ENCODE measurements at places on chromosomes 13 and 19. TPM values are rescaled to one million over a fixed set of nuclear protein-coding genes. Genes with fewer than 3 reads are reported as not detected.

The OR4F17 gene
- not detected for total RNA-seq

The NLRP5 gene
- total RNA-seq = not detected

The KCNC3 gene
- not detected for total RNA-seq

The CYP2F1 gene
- 1.6 TPM for total RNA-seq

The EID2 gene
- total RNA-seq = 6.0 TPM

The TEX26 gene
- not detected for total RNA-seq

The MPV17L2 gene
- 13.7 TPM for total RNA-seq

The SERPINE3 gene
- total RNA-seq = not detected

The ZNF813 gene
- total RNA-seq = 1.2 TPM

The SYCN gene
- not detected for total RNA-seq

- no peak for DNase-seq
Observed at GRCh38 chr13:79479882-79480281, 1.1 kb upstream of the NDFIP2 start.

DNA sequence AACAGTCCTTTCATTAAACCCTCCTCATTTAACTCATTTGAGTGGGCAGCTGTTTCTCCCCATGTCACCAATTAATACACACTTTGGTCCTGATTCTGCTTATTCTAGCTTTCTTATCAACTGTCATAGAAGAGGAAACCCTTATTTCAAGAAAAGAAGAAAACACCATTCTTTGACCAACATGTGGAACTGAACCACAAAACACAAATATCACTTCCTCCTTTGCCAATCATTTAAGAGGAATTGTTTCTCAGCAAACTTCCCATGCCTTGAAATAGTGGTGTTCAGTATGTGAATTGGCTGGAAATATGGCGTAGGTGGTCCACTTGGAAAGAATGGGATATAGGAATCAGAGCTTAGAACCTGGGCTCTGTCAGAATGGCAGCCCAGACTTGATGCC lies 20.4 kb downstream of the MBD3L2B start:
- no peak for DNase-seq

DNA sequence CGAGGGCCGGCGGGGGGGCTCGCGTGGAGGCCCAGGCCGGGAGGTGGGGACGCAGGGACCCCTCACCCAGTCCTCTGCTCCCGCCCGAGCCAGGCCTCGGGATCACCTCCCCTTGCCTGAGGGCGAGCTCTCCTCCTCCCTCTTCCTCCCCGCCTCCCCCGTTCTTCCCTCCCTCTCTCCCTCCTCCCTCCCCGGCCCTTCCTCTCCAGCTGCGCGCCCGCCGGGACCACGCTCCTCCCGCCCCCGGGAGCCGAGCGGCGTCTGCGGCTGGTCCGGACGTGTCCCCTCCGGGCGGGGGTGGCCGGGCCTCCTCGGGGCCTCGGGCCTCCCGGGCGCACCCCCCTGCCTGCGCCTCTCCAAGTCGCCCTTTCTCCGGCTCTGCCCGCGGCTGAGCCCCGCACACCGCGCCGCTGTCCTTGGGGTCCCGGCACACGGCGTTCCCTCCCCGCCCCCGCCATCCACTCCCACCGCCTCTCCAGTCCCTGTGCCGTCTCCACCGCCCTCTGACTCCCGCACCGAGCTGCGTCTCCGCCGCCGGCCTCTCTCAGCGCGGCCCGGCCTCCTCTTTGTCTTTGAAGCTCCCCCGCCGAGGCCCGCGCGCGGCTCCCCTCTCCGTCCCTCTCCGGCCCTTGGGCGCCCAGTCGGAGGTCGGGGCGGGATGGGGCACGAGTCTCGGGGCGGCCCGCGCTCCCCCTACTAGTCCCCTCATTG lies 5.7 kb downstream of the SOX1 start:
- no peak for DNase-seq

GRCh38 chr19:51026554-51026831 lies at the start of gene KLK11:
KLK11 (minus strand) TSS chr19:51026616; CDS start chr19:51025631, 985 bp downstream.
- no peak for DNase-seq

DNA sequence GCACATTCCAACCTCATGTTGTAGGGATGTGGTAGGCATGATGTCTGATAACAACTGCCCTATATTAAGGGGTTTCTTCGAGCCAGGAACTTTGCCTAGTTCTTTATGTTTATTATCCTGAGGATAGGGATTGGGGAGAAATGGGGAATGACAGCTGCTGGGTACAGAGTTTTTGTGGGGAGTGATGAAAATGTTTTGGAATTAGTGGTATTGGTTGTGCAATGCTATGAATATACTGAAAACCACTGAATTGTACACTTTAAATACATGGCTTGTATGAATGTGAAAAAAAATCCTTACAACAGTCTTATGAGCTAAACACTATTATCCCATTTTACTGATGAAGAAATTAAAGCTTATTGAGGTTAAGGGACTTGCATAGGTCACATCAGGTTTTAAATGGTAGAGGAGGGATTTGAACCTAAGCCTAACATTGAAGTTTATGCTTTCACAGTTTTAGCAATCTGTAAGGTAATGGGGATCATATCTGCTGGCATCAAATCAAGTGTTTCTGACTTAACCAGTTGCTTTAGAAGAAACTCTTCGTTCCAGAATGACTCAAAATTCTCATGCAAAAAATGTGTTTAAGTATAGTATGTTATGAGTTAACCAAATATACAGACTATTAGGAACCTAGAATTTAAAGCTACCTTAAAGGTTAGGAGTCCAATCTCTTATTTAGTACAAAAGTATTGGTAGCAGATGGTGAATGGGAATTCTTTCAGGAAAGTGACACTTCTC lies 61.4 kb downstream of the ERCC5 start:
- no peak for DNase-seq

DNA sequence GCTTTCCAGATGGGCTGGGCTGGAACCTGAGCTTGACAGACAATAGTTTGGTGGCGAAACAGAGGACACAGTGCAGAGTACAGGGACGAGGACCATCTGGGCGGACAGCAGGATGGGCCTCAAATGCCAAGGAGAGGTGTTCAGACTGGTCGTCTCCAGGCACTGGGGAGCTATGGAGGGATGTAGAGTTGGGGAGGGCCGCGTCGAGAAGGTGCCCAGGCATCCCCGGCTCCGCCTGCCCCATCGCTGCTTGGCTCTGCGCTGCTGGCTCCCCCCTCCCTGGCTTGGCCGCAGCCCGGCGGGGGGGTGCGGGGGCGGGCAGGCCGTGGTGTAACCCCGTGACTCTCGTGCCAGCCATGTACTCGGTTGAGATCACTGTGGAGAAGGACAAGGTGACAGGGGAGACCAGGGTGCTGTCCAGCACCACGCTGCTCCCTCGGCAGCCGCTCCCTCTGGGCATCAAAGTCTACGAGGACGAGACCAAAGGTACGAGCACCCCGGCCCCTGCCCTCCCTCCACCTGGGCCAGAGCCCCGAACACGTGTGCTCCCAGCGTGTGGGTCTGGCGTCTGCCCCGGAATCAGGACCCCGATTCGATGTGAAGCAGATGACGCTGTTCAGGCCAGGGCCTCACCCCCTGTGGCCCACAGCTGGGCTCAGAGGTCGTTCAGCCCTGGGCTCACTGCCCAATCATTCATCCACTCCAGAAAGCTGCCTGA lies 10.8 kb upstream of the MISP start:
- no peak for DNase-seq

DNA sequence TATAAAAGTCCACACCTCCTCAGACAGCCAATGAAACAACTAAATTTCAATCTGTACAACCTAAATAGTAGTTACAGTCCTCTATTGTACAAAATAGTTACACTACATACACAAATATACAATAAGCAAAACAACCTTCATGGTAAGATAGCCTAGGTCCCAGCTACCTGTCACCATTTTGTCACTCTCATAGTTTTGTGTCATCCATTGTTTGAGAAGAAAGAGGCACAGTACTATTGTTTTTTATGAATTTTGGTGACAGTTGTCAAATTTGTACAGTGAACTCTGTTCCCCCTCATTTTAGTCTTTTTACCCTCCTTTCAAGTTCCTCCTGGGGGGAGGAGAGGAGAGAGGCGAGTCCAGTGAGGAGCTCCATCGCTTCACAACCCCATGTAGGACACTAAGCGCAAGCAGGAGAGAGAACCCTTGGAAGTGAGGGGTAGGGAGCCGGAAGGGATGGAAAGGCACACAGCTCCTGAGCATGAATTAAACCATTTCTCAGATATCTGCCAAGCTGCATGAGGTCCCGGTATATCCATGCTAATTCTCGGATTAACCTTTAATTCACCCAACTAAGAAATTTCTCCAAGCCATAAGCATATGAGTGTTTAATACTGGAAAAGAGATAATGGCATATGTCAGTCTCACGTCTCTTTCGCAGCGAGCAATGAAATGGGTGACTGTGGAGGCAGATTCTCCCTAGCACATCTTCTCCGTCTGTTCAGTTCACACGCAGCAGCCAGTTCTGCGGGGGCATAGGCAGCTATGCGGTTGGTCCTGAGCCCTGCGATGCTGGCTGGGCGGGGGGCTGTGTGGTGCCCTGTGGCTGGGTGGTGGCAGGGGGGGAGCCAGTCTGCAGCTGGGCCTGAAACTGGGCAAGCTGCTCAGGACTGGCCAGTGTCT lies 60.5 kb downstream of the SERP2 start:
- no peak for DNase-seq

GRCh38 chr19:43957891-43958290 lies 6.9 kb downstream of the ZNF221 start:
- DNase-seq = no peak

- no peak for DNase-seq
Observed at GRCh38 chr19:53537121-53537520, 824 bp upstream of the ZNF331 start.

DNA sequence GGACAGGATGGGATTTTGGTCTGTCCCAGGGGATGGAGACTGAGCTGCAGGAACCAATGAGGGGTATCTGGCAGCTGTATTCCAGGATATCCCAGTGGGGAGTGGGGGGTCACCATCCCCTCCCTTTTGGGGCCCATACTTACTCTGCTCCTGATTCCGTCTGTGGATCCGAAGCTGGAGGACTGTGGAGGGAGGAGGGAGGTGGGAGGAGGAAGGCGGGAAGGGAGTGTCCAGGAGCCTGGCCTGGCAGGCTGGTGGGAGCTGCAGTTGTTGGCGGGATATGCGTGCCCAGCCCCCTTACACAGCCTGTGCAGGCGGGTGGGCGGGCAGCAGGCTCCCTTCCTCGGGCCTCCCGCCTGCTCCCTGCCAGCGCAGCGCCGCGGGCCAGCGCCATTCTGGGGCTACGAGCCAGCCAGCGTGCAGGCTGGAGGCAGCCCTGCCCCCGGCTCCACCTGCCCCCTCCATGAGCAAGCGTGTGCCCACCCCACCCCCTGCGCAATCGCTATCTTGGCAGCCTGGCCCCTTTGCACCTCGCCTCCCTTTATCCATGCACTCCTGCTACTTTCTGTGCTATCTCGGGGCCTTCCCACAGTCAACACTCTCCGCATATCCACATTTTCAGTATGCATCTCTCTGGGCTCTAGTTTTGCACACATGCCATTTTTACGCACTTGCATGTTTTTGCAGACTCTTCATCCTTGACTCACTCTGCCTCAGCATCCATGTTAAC lies 2.8 kb downstream of the MAMSTR start:
- DNase-seq = no peak

DNA sequence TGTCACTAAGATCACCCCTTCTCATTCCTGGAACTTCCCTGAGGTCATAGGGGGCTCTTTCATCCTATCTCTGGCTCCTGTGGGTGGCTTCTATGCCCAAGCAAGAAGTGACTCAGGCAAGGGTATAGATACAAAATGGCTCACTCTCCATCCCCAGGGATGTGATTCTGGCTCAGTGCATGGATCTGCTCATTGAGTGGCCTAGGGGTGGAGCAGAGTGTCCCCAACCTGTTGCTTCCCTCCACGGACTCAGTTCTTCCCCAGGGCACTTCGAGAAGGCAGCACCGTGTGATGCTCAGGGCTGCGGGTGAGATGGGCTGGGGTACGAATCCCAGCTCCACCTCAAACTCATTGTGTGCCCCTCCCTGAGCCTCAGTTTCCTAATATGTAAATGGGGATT lies 136.4 kb downstream of the PTPRS start:
- no peak for DNase-seq

DNA sequence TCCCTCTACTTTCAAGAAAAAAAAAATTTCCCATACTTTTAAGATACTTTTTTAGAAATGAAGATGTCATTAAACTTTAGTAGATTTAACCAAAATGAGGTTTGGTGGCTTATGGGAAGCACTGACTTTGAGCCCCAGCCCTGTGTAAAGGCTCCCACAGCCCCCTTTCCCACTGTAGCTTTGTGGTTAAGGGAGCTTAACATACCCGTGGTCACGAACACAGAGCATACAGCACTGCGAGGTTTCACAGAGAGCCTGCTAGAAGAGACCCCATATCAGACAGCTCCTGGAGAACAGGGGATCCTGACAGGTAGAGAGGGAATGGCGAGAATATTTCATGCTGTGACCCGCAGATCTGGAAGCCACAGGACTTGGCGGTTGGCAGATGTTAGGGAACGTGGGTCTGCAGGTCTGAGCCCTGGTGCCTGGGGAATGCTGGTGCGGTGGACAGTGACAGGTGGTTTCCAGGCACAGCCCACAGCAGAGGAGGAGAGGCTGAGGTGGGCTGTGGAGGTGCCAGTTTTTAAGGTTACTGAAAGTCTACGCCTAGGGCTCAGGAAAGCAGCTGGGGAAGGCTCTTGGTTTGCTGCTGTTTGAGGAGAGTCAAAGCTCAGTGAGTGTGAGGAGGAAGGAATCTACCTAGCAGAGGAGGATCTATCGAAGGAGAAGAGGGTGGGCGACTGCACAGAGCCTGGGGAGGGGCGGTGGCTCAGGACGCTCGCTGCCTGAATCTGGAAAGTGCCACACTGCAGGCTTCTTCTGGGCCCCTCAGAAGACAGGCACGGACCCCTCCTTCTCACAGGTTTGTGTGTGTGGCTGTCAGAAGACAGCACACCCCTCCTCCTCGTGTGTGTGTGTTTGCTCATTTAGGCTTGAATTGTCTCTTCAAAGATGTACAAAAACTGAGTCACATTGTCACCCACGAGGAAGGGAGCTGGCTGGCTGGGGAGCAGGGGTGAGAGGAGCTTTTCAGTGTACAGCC lies 49.9 kb downstream of the SLC7A9 start:
- no peak for DNase-seq

GRCh38 chr13:39054112-39054511 lies 15.9 kb downstream of the NHLRC3 start:
- no peak for DNase-seq

DNA sequence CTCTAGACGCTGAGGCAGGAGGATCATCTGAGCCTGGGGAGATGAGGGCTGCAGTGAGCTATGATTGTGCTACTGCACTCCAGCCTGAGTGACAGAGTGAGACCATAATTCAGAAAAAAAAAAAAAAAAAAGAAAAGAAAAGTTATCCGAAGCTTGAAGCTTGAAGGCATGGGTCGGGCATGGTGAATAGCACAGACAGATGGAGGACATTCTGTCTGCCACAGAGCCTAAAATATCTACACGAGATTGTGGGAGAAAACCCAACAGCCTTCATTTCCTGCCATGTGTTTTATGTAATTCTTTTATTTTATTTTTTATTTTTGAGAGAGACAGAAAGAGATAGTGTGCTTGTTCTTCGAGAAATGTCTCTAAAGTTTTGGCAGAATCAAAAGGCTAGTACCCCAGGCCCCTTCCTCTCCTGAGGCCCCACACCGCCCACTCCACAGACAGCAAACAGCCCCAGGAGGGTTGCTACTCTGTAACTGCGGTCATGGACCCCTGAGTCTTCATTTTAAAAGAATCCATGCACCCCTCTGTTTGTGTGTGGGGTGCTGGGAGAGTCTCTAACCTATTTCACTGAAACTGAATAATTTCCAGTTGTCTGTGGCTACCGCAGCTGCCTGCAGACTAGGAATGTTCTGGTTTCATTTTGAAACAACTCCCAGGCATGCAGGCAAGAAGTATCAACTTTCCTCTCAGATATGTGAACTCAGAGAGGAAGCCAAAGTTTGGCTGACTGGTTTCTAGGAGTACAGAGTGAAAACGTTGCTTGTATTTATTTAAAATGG lies 38.4 kb upstream of the RCBTB2 start:
- no peak for DNase-seq

Data from esophagus squamous epithelium (tissue), 5 donors.